ENCODE measurements at places on chromosomes 1 and 21.

GRCh38 chr1:71350805-71351204 is 270.0 kb upstream of the ZRANB2 start:
- H3K27ac ChIP-seq: no peak overlapping the region
- no peak overlapping the region for H3K4me3 ChIP-seq
- H3K36me3 ChIP-seq: no peaks in the 10 kb centered on the region
- no peak for DNase-seq
- no peaks in the 10 kb centered on the region for H3K27me3 ChIP-seq

DNA sequence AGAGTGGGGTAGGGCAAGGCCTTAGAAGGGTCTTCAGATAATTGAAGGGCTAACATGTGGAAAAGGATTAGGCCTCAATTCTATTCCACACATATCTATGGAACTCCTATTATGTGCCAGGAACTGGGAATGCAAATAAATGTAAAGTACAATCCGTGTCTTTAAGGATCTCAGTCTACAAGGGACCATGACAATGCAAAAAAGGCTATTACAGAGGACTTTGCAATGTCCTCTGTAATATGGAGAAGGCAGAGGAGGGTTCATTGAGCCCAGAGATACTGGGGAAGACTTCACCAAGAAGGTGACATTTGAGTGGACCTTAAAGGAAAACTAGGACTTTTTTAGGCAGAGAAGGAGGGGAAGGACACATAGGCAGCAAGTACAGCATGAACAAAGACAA is 4.5 kb upstream of the SCMH1 start:
- H3K4me3 ChIP-seq: no peak overlapping the region
- no peaks in the 10 kb centered on the region for H3K27me3 ChIP-seq
- no peak overlapping the region for H3K27ac ChIP-seq
- peaks cover 3% of the 10 kb centered on the region for H3K4me1 ChIP-seq

GRCh38 chr21:44801468-44802395 is at the start of gene UBE2G2:
Gene UBE2G2, minus strand, starts transcription at chr21:44801820. Its CDS starts 72 bp downstream, at chr21:44801748.
- H3K27ac ChIP-seq: peak within 1 kb of the TSS; percentile 64
- H3K27me3 ChIP-seq: no peaks in the 10 kb centered on the region
- no peaks in the 10 kb centered on the region for H3K36me3 ChIP-seq
- H3K4me3 ChIP-seq: peak within 1 kb of the TSS; percentile 86
- peaks cover 4% of the 10 kb centered on the region for H3K4me1 ChIP-seq

GRCh38 chr21:42433946-42434551 is 30.3 kb downstream of the UBASH3A start:
- H3K4me1 ChIP-seq: no peaks in the 10 kb centered on the region
- no peaks in the 10 kb centered on the region for H3K36me3 ChIP-seq
- no peak overlapping the region for H3K4me3 ChIP-seq

- H3K27ac ChIP-seq: no peak overlapping the region
- H3K4me3 ChIP-seq: no peak overlapping the region
- H3K27me3 ChIP-seq: no peaks in the 10 kb centered on the region
Measured at GRCh38 chr1:98077691-98078090, 156.9 kb upstream of the DPYD start.

DNA sequence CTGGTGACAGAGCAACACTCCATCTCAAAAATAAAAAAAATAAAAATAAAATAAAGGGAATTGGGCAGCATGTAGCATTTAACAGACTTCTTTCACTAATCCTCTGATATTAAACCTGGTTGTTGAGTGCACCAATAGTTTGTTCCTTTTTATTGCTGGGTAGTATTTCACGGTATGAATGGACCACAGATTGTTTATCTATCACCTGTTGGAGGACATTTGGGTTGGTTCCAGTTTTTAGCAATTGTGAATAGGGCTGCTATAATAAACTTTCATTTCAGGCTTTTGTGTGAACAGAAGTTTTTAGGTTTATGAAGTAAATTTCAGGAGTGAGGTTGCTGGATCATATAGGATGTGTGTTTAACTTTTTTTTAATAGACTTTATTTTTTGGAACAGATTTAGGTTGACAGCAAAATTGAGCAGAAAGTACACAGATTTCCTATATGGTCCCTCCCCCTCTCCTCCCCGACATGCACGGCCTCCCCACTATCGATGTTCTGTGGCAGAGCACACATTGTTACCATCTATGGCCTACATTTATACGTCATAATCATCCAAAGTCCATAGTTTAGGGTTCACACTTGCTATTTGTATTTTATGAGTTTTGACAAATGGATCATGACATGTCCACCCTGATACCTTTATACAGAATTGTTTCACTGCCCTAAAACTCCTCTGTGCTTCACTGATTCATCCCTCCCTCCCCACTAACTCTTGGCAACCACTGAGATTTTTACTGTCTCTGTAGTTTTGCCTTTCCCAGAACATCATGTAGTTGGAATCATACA is 66.1 kb upstream of the TMPRSS2 start:
- no peak overlapping the region for H3K4me3 ChIP-seq
- H3K27ac ChIP-seq: no peak overlapping the region
- no peaks in the 10 kb centered on the region for H3K36me3 ChIP-seq

Measured in mesendoderm (in vitro differentiated cells).